ENCODE measurements at places on chromosomes 11 and 22. TPM values are rescaled to one million over a fixed set of nuclear protein-coding genes. Genes with fewer than 3 reads are reported as not detected.

- H3K27me3 ChIP-seq = no peaks in the 10 kb centered on the region
- no peak for DNase-seq
These were observed 4.9 kb downstream of the DUSP8 start for GRCh38 chr11:1567052-1567720.

- no peak overlapping the region for H3K4me3 ChIP-seq
- DNase-seq = no peak
- no peaks in the 10 kb centered on the region for H3K36me3 ChIP-seq
- H3K4me1 ChIP-seq = no peaks in the 10 kb centered on the region
- H3K27me3 ChIP-seq = peaks cover 26% of the 10 kb centered on the region
- H3K27ac ChIP-seq = no peak overlapping the region
These were observed 11.6 kb upstream of the CKAP5 start for GRCh38 chr11:46857666-46858065.

- DNase-seq = peak; percentile 38
- no peaks in the 10 kb centered on the region for H3K27me3 ChIP-seq
- peaks cover 29% of the 10 kb centered on the region for H3K36me3 ChIP-seq
- no peak overlapping the region for H3K27ac ChIP-seq
- H3K4me3 ChIP-seq = peak overlapping the region; percentile 63
- no peaks in the 10 kb centered on the region for H3K4me1 ChIP-seq
These were observed 458 bp downstream of the RTN4R start for GRCh38 chr22:20267441-20268278.

DNA sequence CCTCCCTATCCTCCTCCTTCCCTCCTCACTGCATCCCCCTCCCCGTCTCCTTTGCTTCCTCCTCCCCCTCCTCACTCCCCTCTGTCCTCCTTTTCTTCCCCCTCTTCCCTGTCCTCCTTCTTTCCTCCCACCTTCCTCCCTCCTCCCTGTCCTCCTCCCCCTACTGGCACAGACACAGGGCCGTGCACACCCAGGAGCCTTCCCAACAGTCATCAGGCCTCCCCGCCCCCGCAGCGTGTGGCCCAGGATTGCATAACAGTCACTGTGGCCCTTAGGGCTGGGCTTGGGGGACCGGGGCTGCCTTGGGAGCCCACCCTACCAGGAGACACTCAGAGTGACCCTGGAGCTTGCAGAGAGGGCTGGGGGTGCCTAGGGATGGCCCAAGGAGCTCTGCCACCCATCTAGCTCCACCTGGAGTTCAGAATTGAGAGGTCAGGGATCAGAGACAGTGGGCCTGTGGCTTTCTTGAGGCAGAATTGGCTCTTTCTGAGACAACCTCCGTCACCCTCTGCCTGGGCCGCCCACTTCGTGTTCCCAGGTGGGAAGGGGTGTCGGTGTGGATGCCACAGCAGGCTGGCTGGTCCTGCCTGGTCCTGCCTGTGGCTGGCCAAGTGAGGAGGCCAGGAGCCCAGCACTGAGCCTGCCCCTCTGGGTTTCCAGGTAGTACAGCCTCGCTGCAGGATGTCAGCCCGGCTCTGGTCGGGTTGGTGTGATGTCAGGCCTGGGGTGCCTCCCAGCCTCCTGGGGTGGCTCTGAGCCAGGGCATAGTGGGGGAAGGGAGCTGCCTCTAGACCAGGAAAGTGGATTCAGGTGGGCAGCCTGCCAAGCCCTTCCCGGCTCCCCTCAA lies 1.6 kb downstream of the SPI1 start:
- H3K27me3 ChIP-seq = no peaks in the 10 kb centered on the region
- no peak overlapping the region for H3K27ac ChIP-seq
- H3K4me1 ChIP-seq = no peaks in the 10 kb centered on the region
- DNase-seq = no peak
- H3K36me3 ChIP-seq = no peaks in the 10 kb centered on the region
- no peak overlapping the region for H3K4me3 ChIP-seq

DNA sequence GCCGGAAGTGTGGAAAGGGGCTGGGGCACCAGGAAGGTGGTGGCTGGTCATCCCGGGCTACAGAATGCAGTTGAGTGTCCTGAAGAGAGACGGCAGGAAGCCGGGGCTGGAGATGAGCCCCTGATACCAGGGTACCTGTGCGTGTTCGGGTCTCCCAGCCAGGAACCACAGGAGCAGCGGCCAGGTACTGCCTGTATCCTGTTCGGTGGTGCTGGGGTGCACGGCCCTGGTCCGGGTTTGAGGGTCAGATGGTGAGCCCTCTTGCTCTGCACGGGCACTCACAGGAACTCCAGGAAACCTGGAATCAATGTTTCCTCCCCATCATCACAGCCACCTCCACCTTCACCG lies 253.1 kb upstream of the B3GAT1 start:
- no peaks in the 10 kb centered on the region for H3K27me3 ChIP-seq
- no peak overlapping the region for H3K4me3 ChIP-seq
- H3K36me3 ChIP-seq = no peaks in the 10 kb centered on the region
- no peaks in the 10 kb centered on the region for H3K4me1 ChIP-seq

- no peak for DNase-seq
- H3K36me3 ChIP-seq = peaks cover 34% of the 10 kb centered on the region
- no peaks in the 10 kb centered on the region for H3K27me3 ChIP-seq
- peaks cover 25% of the 10 kb centered on the region for H3K4me1 ChIP-seq
- H3K27ac ChIP-seq = no peak overlapping the region
These were observed 16.6 kb downstream of the MED15 start for GRCh38 chr22:20524004-20524481.

- peaks cover 23% of the 10 kb centered on the region for H3K36me3 ChIP-seq
- peaks cover 13% of the 10 kb centered on the region for H3K4me1 ChIP-seq
- no peaks in the 10 kb centered on the region for H3K27me3 ChIP-seq
- peak overlapping the region; percentile 89 for H3K4me3 ChIP-seq
- no peak overlapping the region for H3K27ac ChIP-seq
- DNase-seq = peak; percentile 24
These were observed 729 bp downstream of the IL17RA start for GRCh38 chr22:17085277-17086181.

- H3K27ac ChIP-seq = no peak overlapping the region
- no peaks in the 10 kb centered on the region for H3K27me3 ChIP-seq
- no peak overlapping the region for H3K4me3 ChIP-seq
- H3K4me1 ChIP-seq = peaks cover 76% of the 10 kb centered on the region
- peaks cover 21% of the 10 kb centered on the region for H3K36me3 ChIP-seq
These were observed 81.8 kb downstream of the ETS1 start for GRCh38 chr11:128505449-128506065.

DNA sequence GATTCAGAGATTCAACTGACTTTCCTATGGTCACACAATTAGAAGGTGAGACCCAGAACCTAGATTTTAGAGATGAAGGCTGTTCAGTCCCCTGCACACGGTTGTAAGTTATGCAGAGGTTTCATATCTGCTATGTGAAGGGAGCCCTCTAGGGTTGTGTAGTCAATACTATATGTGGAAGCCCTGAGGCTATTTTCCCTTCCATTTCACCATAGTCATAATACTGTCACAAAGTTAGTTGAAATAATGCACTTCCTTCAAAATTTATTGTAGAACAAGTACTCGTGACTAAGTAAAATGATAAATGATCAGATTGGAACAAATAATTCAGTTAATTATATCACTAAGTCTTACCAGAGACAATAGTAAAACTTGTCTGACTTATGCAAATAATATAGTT lies 48.8 kb downstream of the ENDOD1 start:
- H3K27ac ChIP-seq = no peak overlapping the region
- no peaks in the 10 kb centered on the region for H3K27me3 ChIP-seq
- H3K4me3 ChIP-seq = no peak overlapping the region
- no peaks in the 10 kb centered on the region for H3K36me3 ChIP-seq
- no peak for DNase-seq
- H3K4me1 ChIP-seq = no peaks in the 10 kb centered on the region

DNA sequence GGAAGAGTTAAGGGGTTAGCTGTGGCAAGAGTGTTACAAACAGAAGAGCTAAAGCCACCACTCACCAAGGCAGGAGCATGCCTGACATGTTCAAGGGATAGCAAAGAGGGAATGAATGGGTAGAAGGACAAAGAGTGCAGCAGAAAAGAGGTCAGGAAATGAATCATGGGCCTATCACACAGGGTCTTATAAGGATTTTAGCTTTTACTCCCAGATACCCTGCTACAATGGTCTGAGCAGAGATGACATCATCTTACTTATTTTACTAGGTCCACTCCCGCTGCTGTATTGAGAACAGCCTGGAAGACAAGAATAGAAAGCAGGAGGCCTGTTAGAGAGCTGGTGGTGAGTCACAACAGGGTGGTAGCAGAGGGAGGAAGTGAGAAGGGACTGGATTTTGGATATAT lies 9.8 kb downstream of the TRAF6 start:
- H3K4me1 ChIP-seq = peaks cover 21% of the 10 kb centered on the region
- H3K27me3 ChIP-seq = no peaks in the 10 kb centered on the region
- peak overlapping the region; percentile 53 for H3K27ac ChIP-seq
- peaks cover 16% of the 10 kb centered on the region for H3K36me3 ChIP-seq
- peak; percentile 47 for DNase-seq

GRCh38 chr22:38418589-38418988 lies 36.4 kb downstream of the KCNJ4 start:
- no peak for DNase-seq
- peaks cover 6% of the 10 kb centered on the region for H3K36me3 ChIP-seq
- H3K4me1 ChIP-seq = no peaks in the 10 kb centered on the region

- H3K27ac ChIP-seq = no peak overlapping the region
- no peak overlapping the region for H3K4me3 ChIP-seq
- H3K27me3 ChIP-seq = no peaks in the 10 kb centered on the region
- peaks cover 36% of the 10 kb centered on the region for H3K36me3 ChIP-seq
These were observed 73.7 kb downstream of the DGCR2 start for GRCh38 chr22:19048531-19048930.

GRCh38 chr22:36641902-36642640 lies 61.5 kb downstream of the CACNG2 start:
- no peak overlapping the region for H3K4me3 ChIP-seq
- H3K27me3 ChIP-seq = peaks cover 76% of the 10 kb centered on the region
- H3K4me1 ChIP-seq = no peaks in the 10 kb centered on the region
- DNase-seq = no peak
- no peaks in the 10 kb centered on the region for H3K36me3 ChIP-seq

GRCh38 chr11:108852701-108853100 lies 187.8 kb downstream of the DDX10 start:
- no peaks in the 10 kb centered on the region for H3K36me3 ChIP-seq
- H3K4me3 ChIP-seq = no peak overlapping the region
- H3K4me1 ChIP-seq = peaks cover 7% of the 10 kb centered on the region
- H3K27me3 ChIP-seq = no peaks in the 10 kb centered on the region

DNA sequence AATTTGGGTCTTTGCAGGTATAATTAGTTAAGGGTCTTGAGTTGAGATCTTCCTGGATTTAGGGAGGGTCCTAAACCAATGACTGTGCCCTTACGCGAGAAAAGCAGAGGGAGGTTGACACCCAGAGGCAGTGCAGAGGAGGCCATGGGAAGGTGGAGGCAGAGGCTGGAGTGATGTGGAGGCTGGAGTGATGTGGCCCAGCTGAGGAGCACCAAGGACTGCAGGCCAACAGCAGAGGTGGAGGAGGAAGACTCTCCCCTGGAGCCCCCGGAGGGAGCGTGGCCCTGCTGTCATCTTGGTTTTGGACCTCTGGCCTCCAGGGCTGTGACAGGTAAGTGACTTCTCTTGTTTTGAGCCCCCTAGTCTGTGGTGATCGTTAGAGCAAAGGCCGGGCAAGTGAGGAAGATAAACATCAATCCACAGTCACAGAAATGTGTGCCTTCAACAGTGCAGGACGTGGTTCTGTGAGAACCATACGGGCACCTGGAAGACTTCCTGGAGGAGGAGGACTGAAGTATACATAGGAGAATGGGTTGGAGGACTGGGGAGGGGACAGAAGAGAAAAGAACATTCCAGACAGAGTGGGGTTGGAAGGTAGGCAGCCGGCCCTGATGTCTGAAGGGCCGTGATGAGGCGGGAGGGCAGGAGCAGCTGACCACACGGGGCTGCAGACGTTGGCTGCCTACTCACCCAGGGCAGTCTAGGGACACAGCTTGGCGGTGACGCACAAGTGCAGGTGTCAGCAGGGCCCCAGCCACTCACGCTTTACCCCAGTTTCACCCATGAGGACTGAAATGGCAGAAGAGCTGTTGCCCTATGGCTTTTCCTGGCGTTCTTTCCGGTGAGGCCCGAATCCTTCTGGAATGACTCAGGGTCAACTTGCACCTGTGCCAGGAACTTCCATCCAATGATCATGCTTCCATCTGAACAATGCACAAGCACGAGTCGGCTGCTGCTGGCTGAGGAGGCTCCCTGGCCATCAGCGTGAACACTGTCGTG lies 270.2 kb downstream of the CTTN start:
- H3K27ac ChIP-seq = no peak overlapping the region
- H3K4me1 ChIP-seq = no peaks in the 10 kb centered on the region
- no peaks in the 10 kb centered on the region for H3K27me3 ChIP-seq
- no peak overlapping the region for H3K4me3 ChIP-seq
- H3K36me3 ChIP-seq = peaks cover 4% of the 10 kb centered on the region
- DNase-seq = no peak

DNA sequence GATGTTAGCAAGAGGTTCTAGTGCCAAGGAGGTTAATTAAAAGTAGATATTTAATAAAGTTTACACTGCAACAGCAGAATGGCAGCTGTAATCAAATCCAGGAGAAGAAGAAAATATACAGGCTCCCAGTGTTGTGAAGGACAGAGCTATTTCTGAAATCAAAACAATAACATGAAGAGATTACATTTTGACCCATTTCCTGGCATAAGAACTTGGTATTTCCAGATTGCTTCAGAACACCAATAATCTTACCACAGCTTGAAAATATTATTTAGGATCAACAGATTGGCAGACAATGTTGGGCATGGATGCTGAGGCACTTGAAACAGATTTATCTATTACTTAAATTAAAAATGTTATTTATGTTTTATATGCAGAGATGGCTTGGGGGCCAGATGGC lies 692.5 kb downstream of the KCNA4 start:
- peaks cover 25% of the 10 kb centered on the region for H3K4me1 ChIP-seq
- H3K27me3 ChIP-seq = no peaks in the 10 kb centered on the region
- no peak overlapping the region for H3K4me3 ChIP-seq
- no peak overlapping the region for H3K27ac ChIP-seq

DNA sequence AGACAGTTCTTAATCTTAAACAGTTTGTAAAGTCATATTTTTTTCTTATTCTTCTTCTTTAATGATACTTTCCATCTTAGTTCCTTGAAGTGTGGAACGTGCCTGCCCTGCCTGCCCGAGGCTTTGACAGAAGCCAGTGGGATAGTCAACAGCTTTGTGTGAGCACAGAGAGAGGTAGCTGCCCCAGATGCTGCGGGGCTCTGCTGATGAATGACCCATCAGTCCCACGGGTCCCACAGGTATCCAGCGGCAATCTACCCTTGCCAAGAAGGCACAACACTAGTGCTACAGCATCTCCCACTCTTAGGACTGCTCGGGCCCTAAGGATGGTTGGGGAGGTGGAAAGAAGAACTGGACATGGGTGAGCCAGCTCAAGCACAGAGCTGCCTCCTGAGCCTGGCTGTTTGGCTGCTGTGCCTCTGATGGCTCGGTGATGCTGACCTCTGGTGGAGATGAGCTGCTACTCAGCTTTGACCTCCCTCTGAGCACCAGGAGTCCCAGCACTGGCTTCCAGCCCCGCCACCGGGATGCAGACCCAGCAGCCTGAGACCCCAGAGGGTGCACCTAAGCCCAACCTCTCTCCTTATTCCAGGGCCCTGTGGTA lies 11.8 kb upstream of the APLNR start:
- DNase-seq = peak; percentile 80
- H3K27me3 ChIP-seq = no peaks in the 10 kb centered on the region
- H3K4me3 ChIP-seq = no peak overlapping the region
- H3K27ac ChIP-seq = no peak overlapping the region
- H3K36me3 ChIP-seq = no peaks in the 10 kb centered on the region

GRCh38 chr11:116503216-116504160 lies 269.3 kb downstream of the BUD13 start:
- H3K27ac ChIP-seq = no peak overlapping the region
- peaks cover 88% of the 10 kb centered on the region for H3K27me3 ChIP-seq
- no peak for DNase-seq
- no peaks in the 10 kb centered on the region for H3K4me1 ChIP-seq

Gene MMP7
- total RNA-seq = 171 TPM

Gene NUP160
- total RNA-seq = 54.7 TPM

Gene C11orf42
- total RNA-seq = not detected

Gene CADM1
- 0.32 TPM for total RNA-seq

Gene CEP57
- 58.7 TPM for total RNA-seq

Gene CCDC157
- 5.5 TPM for total RNA-seq

Gene MRPL11
- total RNA-seq = 79.6 TPM

Gene HSPB2
- total RNA-seq = not detected

Gene RASSF10
- 8.7 TPM for total RNA-seq

Measured in Calu3 (cell line).